Chondrocyte (in vitro differentiated cells): ENCODE measurements at places on chromosomes 6 and 20.
A peak's percentile ranks its signal among the peaks of the same experiment; 100 is the strongest.

- DNase-seq: peak; percentile 74
- peaks cover 3% of the 10 kb centered on the region for H3K4me1 ChIP-seq
- H3K4me3 ChIP-seq: no peak overlapping the region
- H3K27me3 ChIP-seq: peaks cover 4% of the 10 kb centered on the region
Measured at GRCh38 chr6:81214414-81215091, 537.9 kb downstream of the TENT5A start.

DNA sequence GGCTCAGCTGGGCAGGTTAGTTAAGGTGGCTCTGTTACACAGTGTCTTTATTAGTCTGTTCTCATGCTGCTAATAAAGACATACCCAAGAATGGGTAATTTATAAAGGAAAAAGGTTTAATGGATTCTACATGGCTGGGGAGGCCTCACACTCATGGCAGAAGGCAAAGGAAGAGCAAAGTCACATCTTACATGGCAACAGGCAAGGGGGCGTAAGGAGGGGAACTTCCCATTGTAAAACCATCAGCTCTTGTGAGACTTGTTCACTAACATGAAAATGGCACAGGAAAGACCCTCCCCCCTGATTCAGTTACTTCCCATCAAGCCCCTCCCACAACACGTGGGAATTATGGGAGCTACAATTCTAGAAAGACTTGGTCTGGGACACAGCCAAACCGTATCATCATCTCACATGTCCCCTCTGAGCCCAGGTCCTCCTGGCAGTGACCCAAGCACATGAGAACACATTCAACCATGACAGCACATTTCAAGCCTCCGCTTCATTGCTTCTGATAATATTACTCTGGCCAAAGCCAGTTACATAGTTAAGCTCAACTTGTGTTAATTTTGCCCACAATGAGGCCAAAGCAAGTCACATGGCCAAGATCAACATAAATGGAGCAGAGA lies 383.9 kb downstream of the PLCB1 start:
- H3K27ac ChIP-seq: no peak overlapping the region
- no peak overlapping the region for H3K4me3 ChIP-seq
- no peaks in the 10 kb centered on the region for H3K27me3 ChIP-seq
- peaks cover 4% of the 10 kb centered on the region for H3K4me1 ChIP-seq

- peaks cover 2% of the 10 kb centered on the region for H3K27me3 ChIP-seq
- no peak overlapping the region for H3K4me3 ChIP-seq
- H3K27ac ChIP-seq: no peak overlapping the region
- no peak for DNase-seq
- no peaks in the 10 kb centered on the region for H3K36me3 ChIP-seq
- H3K4me1 ChIP-seq: no peaks in the 10 kb centered on the region
Measured at GRCh38 chr6:69286331-69286730, 510.5 kb downstream of the LMBRD1 start.

GRCh38 chr6:10882657-10883171 lies 873 bp upstream of the GCM2 start:
- H3K4me3 ChIP-seq: peak overlapping the region; percentile 52
- no peak overlapping the region for H3K27ac ChIP-seq
- DNase-seq: no peak
- peaks cover 13% of the 10 kb centered on the region for H3K4me1 ChIP-seq
- peaks cover 40% of the 10 kb centered on the region for H3K27me3 ChIP-seq
- no peaks in the 10 kb centered on the region for H3K36me3 ChIP-seq

GRCh38 chr20:24657196-24657595 lies 187.8 kb downstream of the SYNDIG1 start:
- peaks cover 48% of the 10 kb centered on the region for H3K4me1 ChIP-seq
- H3K36me3 ChIP-seq: peaks cover 2% of the 10 kb centered on the region
- peak overlapping the region; percentile 74 for H3K27ac ChIP-seq
- H3K4me3 ChIP-seq: no peak overlapping the region
- peak; percentile 47 for DNase-seq
- no peaks in the 10 kb centered on the region for H3K27me3 ChIP-seq

DNA sequence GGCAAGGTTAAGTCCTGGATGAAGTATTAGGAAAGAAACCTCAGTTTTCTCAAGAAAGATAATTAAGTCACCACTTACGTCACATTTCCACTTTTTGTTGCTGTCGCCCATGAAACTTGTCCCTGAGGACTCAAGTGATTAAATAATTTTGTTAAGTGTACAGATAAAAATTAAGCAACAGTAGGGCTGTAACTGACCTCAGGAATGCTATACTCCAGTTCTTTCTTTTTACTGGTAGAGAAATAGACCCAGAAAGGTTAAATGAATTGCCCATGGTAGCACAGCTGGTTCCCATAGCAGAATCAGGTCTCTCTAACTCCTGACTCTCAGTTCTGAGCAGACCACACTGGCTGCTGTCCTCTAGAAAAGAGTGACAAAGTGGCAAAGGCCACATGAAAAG lies 54.5 kb downstream of the CLIC5 start:
- peaks cover 1% of the 10 kb centered on the region for H3K36me3 ChIP-seq
- DNase-seq: no peak
- H3K4me1 ChIP-seq: peaks cover 21% of the 10 kb centered on the region

- H3K27ac ChIP-seq: no peak overlapping the region
- H3K4me1 ChIP-seq: no peaks in the 10 kb centered on the region
- H3K27me3 ChIP-seq: peaks cover 19% of the 10 kb centered on the region
- no peaks in the 10 kb centered on the region for H3K36me3 ChIP-seq
- no peak overlapping the region for H3K4me3 ChIP-seq
Measured at GRCh38 chr6:46217671-46218131, 46.9 kb upstream of the ENPP5 start.

DNA sequence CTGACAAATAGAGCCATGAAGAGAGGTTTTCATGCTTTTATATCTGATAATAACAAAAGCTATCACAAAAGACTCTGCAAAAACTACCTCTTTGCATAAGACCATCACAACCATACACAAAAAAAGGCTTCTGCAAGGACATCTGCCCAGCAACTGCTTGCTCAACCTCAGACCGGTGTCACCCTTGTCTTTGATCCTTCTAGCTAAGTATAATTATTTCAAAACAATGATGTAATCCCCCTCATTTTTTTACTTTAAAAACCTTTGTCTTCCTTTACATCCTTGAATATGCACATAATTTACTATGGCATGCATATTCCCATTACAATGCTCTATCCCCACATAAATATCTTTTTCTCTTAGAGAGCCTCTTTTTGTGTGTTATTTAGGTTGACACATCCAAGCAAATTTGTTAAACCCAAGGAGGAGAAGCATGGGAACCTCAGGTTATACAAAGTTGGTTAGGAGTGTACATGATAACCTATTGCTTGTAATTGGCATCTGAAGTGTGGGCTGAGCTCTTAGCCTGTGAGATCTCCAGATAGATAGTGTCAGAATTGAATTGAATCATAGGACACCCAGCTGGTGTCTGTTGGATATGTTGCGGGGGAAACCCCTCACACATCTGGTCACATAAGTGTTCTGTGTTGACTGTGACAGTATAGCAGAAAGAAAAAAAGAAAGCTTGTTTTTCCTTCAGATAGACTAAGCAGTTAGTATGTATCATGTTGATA lies 20.7 kb upstream of the CGA start:
- no peak overlapping the region for H3K4me3 ChIP-seq
- no peak overlapping the region for H3K27ac ChIP-seq
- DNase-seq: no peak
- peaks cover 52% of the 10 kb centered on the region for H3K27me3 ChIP-seq
- no peaks in the 10 kb centered on the region for H3K4me1 ChIP-seq

DNA sequence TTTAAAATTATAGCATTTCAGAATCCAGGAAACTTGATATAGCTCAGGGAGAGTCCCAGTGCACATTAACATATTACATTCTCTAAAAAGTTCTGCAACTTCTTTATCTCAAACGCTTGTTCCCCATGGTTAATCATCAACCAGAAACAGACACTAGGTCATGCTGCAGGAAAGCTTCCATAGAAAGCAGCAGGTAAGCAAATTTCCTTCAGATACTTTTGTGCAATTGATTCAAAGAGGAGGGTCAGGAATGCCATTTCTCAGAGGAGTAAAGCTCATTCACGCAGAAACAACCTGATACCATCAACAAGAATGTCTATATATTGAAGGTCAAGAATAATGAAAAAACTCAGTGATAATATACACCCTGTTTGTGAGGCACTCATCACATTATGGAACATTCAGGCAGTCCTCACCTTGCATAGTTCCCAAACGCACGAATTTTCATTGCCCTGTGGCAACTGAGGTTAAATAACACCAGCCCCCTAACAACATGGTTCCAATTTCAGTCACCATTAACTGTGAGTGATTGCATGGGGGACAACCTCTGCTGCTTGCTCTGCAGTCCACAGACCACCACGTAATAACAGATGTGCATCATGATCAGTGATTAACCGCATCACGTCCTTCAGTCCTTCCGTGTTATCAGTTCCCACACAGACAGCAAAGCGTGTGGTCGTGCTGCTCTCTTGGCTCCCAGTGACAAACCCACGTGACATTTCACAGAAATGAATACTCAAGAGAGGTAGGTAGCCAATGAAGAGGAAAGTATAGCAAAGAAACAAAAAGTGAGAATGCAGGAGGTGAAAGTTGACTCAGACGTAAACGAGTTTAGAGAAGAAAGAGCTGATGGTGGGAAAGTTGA lies 95.7 kb downstream of the LY86 start:
- peak overlapping the region; percentile 0 for H3K27ac ChIP-seq
- no peak overlapping the region for H3K4me3 ChIP-seq
- no peaks in the 10 kb centered on the region for H3K27me3 ChIP-seq
- H3K36me3 ChIP-seq: no peaks in the 10 kb centered on the region
- peaks cover 24% of the 10 kb centered on the region for H3K4me1 ChIP-seq
- no peak for DNase-seq

GRCh38 chr6:137102851-137103492 lies 58.2 kb upstream of the IL20RA start:
- no peak overlapping the region for H3K27ac ChIP-seq
- H3K4me1 ChIP-seq: no peaks in the 10 kb centered on the region
- H3K4me3 ChIP-seq: no peak overlapping the region
- no peaks in the 10 kb centered on the region for H3K36me3 ChIP-seq

DNA sequence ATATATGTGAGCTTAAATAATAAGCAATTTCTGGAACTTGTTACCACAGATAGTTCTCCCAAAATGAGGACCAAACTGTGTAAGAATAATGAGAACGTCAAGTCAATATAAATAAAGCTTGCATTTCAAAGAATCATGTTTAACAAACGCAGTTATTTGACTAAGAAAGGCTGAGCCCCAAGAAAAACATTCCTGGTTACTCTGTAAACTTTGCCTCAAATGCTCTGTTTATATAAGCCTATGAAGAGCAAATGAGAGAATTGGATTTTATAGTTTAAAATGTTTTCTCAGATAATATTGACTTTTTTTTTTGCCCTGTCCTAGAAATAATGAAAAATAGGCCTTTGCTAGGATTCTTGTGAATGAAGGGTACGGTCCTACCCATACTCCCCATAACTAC lies 81.3 kb downstream of the C6orf52 start:
- DNase-seq: no peak
- no peak overlapping the region for H3K27ac ChIP-seq
- H3K4me1 ChIP-seq: peaks cover 30% of the 10 kb centered on the region
- no peak overlapping the region for H3K4me3 ChIP-seq
- H3K27me3 ChIP-seq: peaks cover 15% of the 10 kb centered on the region

DNA sequence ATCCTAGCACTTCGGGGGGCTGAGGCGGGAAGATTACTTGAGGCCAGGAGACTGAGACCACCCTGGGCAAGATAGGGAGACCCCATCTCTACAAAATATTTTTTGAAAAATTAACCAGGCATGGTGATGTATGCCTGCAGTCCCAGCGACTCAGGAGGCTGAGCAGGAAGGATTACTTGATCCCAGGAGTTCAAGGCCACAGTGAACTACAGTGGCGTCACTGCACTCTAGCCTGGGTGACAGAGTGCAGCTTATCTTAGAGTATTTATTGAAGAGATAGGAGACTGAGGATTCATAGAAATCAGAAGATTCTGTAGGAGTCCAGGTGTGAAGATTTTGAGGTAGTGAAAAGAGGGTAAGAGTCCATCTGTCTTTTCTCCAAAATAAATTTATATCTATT lies 45.0 kb downstream of the SLC17A5 start:
- H3K27me3 ChIP-seq: no peaks in the 10 kb centered on the region
- H3K4me3 ChIP-seq: no peak overlapping the region
- H3K27ac ChIP-seq: no peak overlapping the region
- no peak for DNase-seq
- H3K4me1 ChIP-seq: peaks cover 9% of the 10 kb centered on the region

DNA sequence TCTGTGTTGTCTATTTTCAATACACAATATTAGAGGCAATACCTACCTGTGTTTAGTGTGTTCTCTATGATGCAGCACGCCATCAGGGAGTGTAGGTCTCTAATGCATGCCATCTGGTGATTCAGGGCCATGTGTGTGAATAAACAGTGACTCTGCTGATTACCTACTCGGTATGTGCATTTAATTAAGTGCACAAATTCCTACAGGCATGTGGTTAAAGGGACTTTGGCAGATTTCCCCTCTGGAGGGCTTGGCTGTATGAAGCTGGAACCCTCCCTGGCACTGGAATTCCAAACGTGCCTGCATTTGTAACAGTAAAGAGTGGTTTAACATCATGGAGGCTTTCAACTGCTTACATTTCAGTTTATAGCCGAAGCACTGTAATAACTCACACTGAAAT lies 401.5 kb upstream of the SASH1 start:
- H3K27ac ChIP-seq: peak overlapping the region; percentile 71
- peaks cover 14% of the 10 kb centered on the region for H3K4me1 ChIP-seq
- no peak overlapping the region for H3K4me3 ChIP-seq
- no peak for DNase-seq
- H3K36me3 ChIP-seq: peaks cover 5% of the 10 kb centered on the region
- H3K27me3 ChIP-seq: no peaks in the 10 kb centered on the region
